ENCODE measurements at places on chromosomes 13 and 19.

DNA sequence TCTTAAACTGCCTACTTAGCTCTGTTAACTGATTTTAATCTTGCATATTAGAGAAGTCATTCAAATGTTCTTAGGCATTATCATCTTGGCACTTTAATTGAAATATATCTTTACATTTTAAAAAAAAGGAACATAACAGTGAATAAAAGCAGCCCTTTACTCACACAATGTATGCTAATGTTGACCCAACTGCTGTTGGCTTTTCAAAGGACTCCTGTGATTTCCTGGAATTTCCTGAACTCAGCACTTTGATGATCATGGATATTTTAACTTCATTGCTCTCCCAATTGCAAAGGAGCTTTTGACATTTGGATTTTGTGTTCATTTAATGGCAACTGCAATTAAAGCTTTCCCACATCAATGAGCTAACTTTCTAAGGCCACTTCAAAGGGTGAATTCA, 1230.3 kb downstream of the DIAPH3 start:
- DNase-seq: no peak

GRCh38 chr13:22240716-22241115, 569.8 kb downstream of the FGF9 start:
- no peak for DNase-seq

GRCh38 chr19:50772476-50772875, 2.2 kb downstream of the GPR32 start:
- DNase-seq: no peak

- no peak for DNase-seq
These were observed 26.8 kb downstream of the ZNF627 start for GRCh38 chr19:11624069-11624463.

DNA sequence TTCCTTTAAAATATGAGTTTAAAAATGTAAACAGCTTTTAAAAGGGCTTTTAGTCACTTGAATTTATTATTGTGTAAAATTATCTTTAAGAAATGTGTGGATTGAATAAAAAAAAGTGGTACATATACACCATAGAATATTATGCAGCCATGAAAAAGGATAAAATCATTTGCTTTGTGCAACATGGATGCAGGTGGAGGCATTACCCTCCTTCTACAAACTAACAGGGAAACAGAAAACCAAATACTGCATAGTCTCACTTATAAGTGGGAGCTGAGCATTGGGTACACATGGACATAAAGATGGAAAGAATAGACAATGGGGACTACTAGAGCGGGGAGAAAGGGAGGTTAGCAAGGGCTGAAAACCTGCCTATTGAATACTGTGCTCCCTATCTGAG, 999.3 kb downstream of the SLITRK5 start:
- DNase-seq: no peak

- no peak for DNase-seq
These were observed 30.4 kb upstream of the CEACAM21 start for GRCh38 chr19:41545547-41545946.

DNA sequence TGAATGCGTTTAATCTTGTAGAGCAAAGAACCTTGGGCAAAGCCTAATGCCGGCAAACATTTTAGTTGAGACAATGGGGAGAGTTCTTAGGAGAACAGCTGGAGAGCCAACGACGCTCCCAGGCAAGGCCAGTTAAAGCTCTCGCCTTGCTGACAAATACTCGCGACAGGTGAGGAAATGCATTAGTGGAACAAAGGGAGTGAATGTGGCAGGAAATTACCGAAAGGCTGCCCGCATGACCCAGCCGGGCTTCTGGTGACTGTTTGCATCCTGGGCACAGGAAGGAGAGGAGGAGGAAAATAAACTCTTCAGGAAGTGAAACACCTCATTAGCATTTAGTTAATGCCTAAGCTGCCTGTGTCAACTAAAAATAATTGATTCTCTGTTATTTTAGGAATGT, 74.6 kb downstream of the SHISA2 start:
- DNase-seq: no peak

GRCh38 chr13:24625870-24626849, 54.0 kb upstream of the ATP12A start:
- DNase-seq: no peak

GRCh38 chr13:54733639-54734038, 1705.0 kb downstream of the OLFM4 start:
- no peak for DNase-seq

DNA sequence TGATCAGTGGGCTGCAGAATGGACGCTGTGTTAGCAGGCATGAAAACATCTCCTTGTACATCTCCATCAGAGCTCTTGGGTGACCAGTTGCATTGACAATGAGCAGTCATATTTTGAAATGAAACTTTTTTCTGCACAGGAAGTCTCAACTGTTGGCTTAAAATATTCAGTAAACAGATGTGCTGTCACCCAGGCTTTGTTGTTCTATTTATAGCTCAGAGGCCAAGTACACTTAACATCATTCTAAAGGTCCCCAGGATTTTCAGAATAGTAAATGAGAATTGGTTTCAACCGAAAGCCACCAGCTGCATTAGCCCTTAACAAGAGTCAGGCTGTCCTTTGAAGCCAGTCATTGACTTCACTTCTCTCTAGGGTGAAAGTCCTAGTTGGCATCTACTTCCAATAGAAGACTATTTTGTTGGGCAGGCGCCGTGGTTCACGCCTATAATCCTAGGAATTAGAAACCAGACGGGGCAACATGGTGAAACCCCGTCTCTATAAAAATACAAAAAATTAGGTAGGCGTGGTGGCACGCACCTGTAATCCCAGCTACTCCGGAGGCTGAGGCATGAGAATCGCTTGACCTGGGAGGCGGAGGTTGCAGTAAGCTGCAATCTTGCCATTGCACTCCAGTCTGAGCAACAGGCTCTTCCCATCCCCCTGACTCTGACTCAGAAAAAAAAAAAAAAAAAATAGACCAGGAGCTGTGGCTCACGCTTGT, 7.9 kb upstream of the PDE4A start:
- DNase-seq: no peak

GRCh38 chr19:8585894-8586750, 8.9 kb upstream of the MYO1F start:
- DNase-seq: peak; percentile 55

GRCh38 chr13:80860845-80861244, 519.9 kb upstream of the SPRY2 start:
- DNase-seq: no peak

GRCh38 chr13:64074971-64075474, 2659.4 kb upstream of the PCDH20 start:
- DNase-seq: no peak

GRCh38 chr13:35598233-35598632, 121.7 kb upstream of the MAB21L1 start:
- no peak for DNase-seq

DNA sequence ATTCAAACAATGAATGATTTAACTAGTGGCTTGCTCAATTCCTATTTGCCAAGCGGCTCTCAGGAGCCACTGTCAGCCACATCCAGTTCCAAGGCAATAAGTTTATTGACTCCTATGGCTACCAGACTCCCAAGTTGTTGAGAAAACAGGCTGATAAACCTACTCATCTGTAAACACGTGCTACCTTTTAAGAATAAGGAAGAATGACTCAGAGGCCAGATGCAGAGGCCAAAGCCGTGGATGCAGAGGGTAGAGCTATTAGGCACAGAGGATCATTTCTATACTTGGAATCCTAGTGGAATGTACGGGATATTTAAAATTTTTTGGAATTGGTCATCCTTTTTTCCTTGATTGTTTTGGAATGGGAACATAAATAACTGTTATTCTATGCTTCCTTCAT, 1921.1 kb downstream of the OLFM4 start:
- no peak for DNase-seq

DNA sequence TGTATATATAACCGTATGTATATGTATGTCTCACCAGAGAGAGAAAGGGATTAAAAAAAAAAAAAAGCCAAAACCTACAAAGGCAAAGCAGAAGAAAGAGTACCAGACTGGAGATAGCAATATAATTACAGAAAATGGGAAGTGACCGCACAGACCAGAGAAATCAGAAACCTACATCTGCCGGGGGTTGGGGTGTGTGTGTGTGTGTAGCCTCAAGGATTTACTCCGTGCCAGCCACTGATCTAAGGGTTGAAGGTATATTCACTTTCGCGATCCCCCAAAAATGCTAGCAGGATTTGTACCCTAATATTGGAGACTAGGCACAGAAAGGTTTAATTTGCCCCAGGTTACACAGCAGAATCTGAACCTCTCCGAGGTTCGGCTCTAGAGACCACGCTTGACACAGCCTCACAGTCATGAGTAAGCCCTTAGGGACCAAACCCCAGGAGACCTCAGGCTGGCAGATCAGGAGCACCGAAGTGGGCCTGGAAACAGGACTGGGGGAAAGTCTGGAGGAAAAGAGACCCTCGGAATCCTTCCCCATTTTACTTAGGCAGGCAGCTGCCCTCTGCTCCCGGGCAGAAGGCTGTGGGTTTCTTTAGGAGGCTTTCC, 14.8 kb downstream of the ARL11 start:
- no peak for DNase-seq

GRCh38 chr13:107585469-107586180, 629.7 kb downstream of the LIG4 start:
- no peak for DNase-seq

- DNase-seq: no peak
These were observed 93.5 kb downstream of the FOXO1 start for GRCh38 chr13:40572961-40573360.

GRCh38 chr13:34458756-34459715, 483.0 kb upstream of the NBEA start:
- DNase-seq: peak; percentile 62

DNA sequence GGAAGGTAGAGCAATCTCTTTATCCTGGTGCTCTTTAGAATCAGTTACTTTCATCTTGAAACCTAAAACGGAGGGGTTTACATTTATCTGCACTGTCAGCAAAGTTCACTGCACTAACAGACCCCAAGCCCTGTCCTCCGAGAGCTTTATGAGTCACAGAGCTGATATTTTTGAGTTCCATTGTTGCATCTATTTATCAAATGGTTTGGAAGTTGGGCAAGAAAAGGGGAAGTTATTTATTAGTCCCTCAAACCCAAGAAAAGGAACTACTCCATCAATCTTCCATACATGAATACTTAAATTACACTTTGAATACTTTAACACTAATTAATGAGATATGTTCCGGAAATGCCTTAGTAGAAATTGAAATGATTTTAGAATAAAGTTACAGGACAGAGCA, 55.5 kb downstream of the EDNRB start:
- DNase-seq: no peak

GRCh38 chr19:33394006-33394722, 20.7 kb downstream of the CEBPG start:
- DNase-seq: peak; percentile 86

DNA sequence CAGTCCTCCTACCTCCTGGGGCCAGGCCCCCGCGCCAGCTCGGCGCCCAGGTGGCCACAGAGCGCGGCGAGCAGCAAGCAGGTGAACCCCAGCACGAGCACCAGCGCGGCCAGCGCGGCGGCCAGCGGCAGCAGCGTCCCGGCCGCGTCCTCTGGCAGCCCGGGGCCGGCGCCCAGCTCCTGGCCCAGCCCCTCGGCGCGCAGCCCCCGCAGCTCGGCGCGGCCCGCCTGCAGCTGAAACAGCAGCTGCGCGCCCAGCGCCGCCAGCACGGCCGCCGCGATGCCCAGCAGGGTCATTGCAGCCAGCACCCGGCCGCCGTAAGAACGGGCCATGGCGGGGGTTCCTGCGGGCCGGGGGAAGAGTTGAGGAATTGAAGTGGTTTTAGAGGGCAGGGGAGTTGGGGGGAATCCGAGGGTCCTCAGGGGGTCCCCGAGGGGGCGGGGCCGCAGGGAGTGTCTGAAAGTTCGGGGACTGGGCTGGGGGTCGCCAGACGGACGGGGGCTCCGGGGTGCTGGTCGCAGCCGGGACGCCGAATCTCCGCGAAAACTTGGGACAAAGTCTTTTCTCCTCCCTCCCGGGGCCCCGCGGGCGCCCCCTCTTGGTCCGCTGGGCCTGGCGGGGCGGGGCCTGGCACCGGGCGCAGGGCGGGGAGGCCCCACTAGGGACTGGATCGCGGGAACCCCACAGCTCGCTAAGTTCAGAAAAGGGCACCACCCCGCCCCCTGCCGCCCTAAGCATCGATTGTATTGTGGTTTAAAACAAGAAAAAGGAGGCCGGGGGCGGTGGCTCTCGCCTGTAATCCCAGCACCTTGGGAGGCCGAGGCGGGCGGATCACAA, at the start of gene TMEM221:
Gene TMEM221, minus strand, starts transcription at position 538 of the 837 bp plus-strand sequence. Its CDS starts 206 bp downstream, at position 332.
- DNase-seq: peak; percentile 66

DNA sequence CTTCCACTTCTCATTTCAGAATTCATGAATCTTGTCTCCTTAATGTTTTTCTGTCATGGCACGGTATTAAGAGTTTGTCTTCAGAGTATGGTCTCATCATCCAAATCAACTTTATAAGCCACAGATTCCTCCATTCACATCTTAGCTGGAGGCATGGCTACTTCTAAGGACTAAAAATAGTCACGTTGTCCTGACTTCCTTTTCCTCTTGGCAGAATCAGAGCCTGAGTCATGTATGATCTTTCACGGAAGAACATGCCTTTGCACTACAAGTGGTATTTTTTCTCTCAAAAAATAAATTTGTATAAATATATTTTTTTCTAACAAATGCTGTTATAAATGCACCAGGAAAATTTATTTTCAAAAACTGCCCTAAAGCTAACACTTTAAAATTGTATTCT, 71.4 kb downstream of the ALOX5AP start:
- DNase-seq: no peak

- no peak for DNase-seq
These were observed 1.5 kb downstream of the KLK11 start for GRCh38 chr19:51024924-51025323.

GRCh38 chr19:31289976-31290375, 59.3 kb downstream of the TSHZ3 start:
- no peak for DNase-seq

Measured in right cardiac atrium (tissue), 5 donors.